ENCODE measurements at places on chromosomes 2 and 18. TPM values are rescaled to one million over a fixed set of nuclear protein-coding genes. Genes with fewer than 3 reads are reported as not detected.

GKN1 gene
- 0.83 TPM for total RNA-seq

EML6 gene
- 1.0 TPM for total RNA-seq

PTGR3 gene
- total RNA-seq: 11.2 TPM

EIF2B4 gene
- 58.7 TPM for total RNA-seq

CHST9 gene
- 0.02 TPM for total RNA-seq

BABAM2 gene
- total RNA-seq: 47.7 TPM

CYRIA gene
- 0.14 TPM for total RNA-seq

SAG gene
- not detected for total RNA-seq

HOXD12 gene
- total RNA-seq: not detected

AFF3 gene
- total RNA-seq: 0.06 TPM

PARD3B gene
- total RNA-seq: 1.1 TPM

NPHP1 gene
- 8.8 TPM for total RNA-seq

ITPRID2 gene
- 64.8 TPM for total RNA-seq

MPHOSPH10 gene
- 38.1 TPM for total RNA-seq

RAD51AP2 gene
- not detected for total RNA-seq

HOXD8 gene
- 5.7 TPM for total RNA-seq

TUBB8B gene
- not detected for total RNA-seq

CYP26B1 gene
- total RNA-seq: 18.3 TPM

CREG2 gene
- 10.6 TPM for total RNA-seq
